Bronchial epithelial cell (primary cell): ENCODE measurements at places on chromosomes 2 and 18.

GRCh38 chr18:48290162-48290926 lies 118.8 kb downstream of the ZBTB7C start:
- no peak for DNase-seq

GRCh38 chr2:3076848-3077642 lies 300.6 kb downstream of the EIPR1 start:
- DNase-seq = no peak

DNA sequence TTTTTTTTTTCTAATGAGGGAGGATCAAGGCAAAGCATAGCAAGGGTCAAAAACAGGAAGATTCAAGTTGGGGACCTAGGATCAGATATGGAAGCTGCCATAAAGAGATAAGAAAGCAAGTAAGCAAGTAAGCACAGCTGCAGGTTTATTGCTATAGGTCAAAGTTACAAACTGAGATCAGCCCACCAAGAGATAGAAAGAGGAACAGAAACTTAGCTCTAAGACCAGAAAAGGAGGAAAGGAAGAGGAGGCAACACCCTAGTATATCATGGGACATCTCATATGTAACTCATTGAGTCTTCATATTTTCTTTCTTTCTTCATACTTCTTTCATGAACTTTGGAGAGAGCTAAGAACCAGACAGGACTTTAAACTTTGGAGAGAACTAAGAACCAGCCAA lies 295.9 kb upstream of the CRIM1 start:
- DNase-seq = no peak

DNA sequence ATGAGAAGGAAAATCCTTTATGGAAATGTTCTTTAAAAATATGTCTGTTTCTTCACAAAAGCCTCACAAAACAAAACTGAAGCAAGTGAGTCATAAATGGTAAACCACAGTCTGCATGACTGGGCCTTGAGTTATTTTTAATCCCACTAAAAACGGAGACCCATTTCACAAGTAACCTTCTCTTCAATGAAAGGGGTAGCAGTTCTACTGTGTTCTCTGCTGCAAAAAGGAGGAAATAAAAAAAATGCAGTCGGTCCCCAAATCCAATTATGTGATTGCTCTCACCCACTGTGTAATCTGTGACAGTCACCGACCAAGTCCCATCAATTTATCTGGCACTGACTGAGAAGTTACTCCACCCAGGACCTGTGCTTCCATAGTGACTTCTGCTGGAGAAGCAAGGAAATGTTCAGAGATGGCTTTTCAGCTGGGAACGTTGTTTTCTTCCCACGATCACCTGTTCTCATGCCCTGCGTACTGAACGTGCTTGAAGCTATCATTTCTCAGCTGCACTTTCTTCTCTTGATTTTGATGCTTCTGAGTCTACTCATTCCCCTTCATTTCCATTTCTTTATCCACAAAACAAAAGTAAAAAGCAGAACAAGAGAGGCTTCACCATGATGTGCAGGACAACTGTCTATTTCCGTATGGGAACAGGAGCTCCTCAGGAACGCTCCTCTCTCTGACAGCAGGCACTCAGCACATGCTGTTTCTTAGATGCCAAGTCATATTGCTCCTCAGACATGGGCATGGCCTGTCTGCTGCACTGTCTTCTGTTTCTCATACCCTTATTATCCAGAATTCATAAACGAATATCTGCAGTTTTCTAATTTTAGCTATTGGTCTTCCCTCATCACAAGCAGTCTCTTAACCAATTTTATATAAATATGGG lies 80.0 kb upstream of the TMEM200C start:
- peak; percentile 20 for DNase-seq

GRCh38 chr18:8707556-8708300 lies 2.4 kb downstream of the MTCL1 start:
- DNase-seq = no peak

DNA sequence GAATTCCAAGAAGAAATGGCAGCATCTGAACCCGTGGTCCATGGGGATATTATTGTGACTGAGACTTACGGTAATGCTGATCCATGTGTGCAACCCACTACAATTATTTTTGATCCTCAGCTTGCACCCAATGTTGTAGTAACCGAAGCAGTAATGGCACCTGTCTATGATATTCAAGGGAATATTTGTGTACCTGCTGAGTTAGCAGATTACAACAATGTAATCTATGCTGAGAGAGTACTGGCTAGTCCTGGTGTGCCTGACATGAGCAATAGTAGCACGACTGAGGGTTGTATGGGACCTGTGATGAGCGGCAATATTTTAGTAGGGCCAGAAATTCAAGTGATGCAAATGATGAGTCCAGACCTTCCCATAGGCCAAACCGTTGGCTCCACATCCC lies 34.4 kb upstream of the DSG3 start:
- DNase-seq = no peak

DNA sequence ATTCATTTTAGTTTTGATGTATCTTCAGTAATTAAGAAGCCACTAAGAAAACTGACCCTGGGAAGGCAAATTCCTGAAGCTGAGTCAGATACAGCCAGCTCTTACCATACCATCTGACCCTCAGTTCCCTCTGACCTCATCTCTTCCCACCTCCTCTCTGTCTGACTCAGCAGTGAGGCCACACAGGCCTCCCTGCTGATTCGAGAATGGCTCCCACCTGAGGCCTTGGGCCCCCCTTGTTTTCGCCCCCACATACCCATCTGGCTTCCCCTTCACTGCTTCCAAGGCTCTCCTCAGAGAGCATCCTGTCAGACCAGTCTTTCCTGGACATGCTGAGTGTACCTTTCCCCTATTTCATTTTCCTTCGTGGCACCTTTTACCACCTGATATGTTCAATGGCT lies 71.0 kb upstream of the CYP1B1 start:
- peak; percentile 98 for DNase-seq

DNA sequence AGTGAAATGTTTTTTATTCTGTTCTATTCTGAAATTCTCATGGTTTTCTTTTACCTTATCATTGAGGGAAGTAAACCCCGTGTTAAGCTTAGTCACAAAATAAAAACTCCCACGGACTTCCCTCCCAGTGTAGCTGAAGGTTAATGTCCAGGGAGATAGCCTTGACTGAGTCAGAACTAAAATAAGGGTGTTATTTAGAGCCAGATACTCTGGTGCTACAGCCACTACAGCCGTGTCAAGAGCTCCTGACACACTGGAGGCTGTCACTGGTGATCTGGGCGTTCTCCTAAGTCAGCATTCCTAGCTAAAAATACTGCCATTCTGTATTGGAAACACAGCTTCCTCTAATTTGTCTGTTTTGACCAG lies 82.0 kb upstream of the RANBP2 start:
- peak; percentile 67 for DNase-seq

GRCh38 chr2:233152541-233152940 lies 92.4 kb downstream of the INPP5D start:
- DNase-seq = no peak

- DNase-seq = no peak
These were observed 123.5 kb downstream of the MYO5B start for GRCh38 chr18:50071397-50071796.

- DNase-seq = peak; percentile 60
These were observed 49.8 kb upstream of the IL1RL1 start for GRCh38 chr2:102261467-102262135.

GRCh38 chr2:44120428-44120827 lies 48.2 kb upstream of the PPM1B start:
- peak; percentile 83 for DNase-seq

GRCh38 chr2:48946449-48947048 lies 191.0 kb upstream of the LHCGR start:
- DNase-seq = peak; percentile 59

GRCh38 chr2:9722451-9722850 lies 91.7 kb upstream of the YWHAQ start:
- no peak for DNase-seq

DNA sequence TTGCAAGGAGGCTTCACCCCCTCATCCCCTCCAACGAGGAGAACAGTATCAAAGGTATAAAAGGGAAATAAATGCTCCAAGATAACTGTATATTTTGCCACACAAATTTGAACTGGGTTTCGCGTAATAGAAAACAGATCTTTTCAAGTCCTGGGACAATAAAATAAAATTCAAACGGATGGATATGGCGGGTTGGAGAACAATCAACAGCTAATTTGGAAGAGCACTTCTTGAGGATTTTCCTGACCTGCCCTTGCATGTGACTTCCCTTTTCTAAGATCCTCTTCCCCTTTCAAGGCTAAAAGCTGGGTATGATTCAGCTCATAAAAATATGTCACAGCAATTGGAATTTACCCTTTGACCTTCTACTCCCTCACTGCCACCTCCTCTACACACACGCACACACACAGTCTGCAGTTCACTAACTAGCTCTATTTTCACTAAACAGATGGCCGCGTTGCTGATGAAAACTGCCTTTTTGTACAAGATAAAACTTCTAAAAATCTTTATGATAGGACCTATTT lies 386.9 kb downstream of the FIGN start:
- no peak for DNase-seq

GRCh38 chr18:9771977-9772660 lies 64.0 kb downstream of the RAB31 start:
- DNase-seq = no peak

DNA sequence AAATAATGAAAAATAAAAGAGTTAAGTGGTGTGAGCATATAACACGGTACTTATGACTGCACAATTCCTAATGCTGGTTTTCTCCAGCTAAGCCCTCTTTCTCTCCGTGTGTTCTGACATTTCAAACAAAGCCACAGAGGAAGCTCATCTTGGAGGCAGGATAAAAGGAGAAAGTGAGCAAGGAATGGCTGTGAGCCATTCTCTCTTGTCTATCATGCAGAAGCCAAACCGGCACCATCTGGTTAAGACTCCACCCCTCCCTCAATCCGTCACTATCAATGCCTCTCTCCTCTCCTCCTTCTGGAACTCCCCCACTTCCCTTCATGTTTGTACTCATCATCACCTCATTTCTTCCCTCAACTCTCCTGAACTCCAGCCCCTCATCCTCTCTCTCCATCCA lies 210.4 kb downstream of the TMEM163 start:
- DNase-seq = no peak

DNA sequence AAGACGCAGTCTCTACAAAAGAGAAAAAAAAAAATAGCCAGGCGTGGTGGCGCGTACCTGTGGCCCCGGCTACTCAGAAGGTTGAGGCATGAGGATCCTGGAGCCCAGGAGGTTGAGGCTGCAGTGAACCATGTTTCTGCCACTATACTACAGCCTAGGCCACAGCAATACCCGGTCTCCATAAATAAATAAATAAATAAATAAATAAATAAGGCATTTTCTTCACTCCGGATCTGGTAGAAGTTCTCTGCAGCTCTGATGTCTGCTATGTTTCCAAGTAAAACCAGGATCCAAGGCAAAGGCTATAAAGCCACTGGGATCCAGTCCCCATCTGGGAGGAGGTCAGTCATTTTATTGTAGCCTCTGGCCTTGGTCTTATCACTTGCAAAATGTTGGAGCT lies 15.5 kb downstream of the NFE2L2 start:
- no peak for DNase-seq

DNA sequence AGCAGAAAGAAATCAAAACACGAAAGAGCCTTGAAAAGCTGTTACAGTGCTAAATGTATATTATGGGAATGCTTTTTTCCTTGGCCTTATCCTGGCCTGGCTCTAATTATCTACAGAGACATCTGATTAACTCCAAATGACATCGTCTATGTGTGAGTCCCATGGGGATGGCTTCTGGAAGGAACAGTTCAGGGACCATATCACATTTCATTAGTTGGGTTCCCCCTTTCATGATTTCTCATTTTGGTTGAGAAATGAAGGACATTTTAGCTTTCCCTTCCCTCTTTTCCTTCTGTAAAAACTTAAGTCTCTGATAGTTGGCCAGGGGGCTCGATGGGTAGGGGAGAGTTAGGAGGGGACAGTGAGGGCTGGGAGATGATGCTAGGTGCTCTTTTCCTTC lies 116.7 kb downstream of the PRKCE start:
- no peak for DNase-seq

DNA sequence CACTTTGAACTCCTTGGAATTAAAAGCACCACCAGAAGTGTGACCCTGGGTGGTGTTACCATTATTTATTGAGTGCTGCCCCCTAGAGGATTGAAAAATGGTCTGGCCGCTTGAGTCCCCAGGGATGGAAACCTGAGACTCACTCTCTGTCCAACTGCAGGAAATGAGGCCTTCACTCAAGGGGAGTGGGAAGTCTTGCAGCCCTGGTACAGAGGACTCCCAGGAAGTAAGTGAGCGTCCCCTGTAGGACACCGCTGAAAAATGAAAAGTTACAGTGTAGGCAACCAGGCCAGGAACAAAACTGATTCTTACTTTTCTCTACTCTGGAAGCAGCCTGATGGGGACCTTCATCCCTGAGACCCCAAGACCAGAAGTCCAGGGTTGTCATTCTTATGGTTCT lies 2.2 kb upstream of the NRP2 start:
- peak; percentile 89 for DNase-seq

- DNase-seq = no peak
These were observed 34.0 kb downstream of the HAT1 start for GRCh38 chr2:171956135-171956825.

DNA sequence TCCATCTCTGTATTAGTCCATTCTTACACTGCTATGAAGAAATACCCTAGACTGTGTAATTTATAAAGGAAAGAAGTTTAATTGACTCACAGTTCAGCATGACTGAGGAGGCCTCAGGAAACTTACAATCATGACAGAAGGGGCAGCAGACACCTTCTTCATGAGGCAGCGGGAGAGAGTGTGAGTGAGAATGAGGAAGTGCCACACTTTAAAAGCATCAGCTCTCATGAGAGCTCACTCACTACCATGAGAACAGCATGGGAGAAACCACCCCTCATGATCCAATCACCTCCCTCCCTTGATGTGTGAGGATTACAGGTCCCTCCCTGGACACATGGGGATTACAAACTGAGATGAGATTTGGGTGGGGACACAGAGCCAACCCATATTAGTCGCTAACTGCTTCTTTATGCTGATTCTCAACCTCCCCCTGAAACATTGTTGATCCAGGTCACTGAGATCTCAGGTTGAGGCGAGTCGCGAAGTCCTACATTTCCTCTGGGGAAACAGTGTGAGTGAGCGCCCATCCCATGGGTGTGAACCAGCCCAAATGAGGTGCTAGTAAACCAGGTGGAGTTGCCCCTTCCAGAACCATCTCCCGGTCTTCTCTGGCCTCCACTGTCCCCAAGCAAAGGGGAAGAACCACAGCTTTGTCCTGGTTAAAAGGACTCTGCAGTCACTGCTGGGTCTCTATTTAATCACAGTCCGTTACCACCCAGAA lies 123.8 kb downstream of the CAPN13 start:
- DNase-seq = no peak

DNA sequence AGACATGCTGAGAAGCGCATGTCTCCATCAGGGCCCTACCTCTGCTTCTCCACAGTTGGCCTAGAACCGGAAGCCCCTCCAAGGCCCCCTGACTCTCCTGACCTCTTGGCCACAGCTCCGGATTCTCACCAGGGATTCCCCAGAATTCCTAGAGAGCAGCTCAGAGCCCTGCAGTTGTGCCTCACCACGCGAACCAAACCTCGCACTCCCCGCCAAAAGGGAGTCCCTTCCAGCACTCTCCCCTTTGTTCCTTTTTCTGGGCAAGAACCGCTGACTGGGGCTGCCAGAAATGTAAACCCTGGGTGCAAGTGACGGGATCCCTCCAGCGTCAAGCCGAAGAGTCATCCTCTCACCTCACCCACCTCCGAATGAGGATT lies 36.7 kb downstream of the AFF3 start:
- no peak for DNase-seq
